ENCODE measurements at places on chromosomes 7 and 10. TPM values are rescaled to one million over a fixed set of nuclear protein-coding genes. Genes with fewer than 3 reads are reported as not detected.

Gene HGF
- 1.5 TPM for total RNA-seq

Gene NEUROG3
- not detected for total RNA-seq

GRCh38 chr7:131329176-131329570, 1.5 kb downstream of the MKLN1 start:
- no peak for DNase-seq

DNA sequence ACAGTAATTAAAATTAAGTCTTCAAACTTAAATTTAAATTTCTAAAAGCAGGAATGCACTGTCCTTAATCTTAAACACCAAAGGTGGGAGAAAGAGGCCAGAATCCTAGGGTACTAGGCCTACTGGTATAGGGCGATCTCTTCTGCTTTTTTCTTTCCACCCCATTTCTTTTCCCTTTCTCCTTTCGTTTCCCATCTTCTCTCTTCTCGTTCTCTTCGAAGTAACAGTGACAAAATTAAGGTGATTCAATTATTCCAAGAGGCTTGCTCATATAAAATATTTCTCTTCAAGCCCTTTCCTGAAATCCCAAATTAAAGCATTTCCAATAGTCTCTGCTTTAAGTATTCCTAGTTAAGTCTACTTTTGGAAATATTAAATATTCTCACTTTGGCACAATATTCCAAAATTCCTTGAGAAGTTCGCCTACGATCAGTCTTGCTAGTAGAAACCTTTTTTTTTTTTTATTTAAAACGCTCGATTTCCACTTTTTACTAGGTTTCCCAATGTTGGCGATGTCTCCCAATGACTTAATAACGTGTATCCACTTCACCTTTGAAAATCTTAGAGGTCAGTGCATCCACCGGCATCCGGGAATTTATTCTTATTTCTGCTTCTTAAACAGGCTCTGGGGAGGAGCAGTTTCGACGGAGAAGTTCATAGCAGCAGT, 765 bp upstream of the LCOR start:
- DNase-seq, result no peak

- DNase-seq, result no peak
Observed at GRCh38 chr7:123220396-123220795, 20.6 kb upstream of the SLC13A1 start.

DNA sequence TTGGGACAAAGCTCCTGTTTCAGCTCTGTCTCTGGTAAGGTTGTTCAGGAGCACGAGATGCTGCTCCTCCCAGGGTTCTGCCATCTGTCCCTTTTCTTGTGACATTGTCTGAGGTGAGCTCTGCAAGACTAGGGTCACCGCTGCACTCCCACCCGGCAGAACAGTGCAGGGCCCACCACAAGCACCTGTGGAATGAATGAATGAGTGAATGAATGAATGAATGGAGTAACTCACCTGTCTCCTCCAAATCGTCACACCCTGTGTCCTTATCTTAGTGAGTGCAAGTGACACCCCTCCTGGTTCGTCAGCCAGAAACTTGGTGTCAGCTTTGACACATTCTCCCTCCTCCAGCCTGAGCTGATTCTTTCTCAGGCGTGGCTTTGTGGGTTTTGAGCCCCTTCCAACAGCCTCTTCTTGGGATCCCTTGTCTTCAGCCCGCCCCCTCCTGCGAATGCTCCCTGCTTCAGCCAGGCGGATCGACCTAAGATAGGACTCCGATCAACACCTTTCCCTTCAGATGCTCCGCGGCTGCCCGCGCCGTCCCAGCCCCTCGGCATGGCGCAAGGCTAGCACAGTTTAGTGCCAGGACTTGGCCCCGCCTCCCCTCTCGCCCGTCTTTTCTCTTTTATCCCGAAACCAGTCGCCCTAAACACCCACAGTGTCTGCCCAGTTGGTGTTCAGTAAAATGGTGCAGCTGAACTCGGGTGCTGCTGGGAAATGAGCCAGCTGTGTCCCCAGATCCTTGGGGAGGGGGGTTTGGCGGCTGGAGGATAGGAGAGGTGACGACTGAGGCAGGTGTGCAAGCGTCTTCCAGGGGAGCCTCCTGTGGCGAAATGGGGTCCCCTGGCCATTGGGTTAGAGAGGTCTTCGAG, 89.3 kb downstream of the BEND7 start:
- DNase-seq, result peak; percentile 71

- no peak for DNase-seq
Observed at GRCh38 chr7:144019457-144019856, 19.3 kb downstream of the OR6B1 start.

GRCh38 chr7:29809533-29810155, 3.3 kb downstream of the WIPF3 start:
- DNase-seq, result no peak

- no peak for DNase-seq
Observed at GRCh38 chr7:78222001-78222751, 423.6 kb downstream of the PHTF2 start.

DNA sequence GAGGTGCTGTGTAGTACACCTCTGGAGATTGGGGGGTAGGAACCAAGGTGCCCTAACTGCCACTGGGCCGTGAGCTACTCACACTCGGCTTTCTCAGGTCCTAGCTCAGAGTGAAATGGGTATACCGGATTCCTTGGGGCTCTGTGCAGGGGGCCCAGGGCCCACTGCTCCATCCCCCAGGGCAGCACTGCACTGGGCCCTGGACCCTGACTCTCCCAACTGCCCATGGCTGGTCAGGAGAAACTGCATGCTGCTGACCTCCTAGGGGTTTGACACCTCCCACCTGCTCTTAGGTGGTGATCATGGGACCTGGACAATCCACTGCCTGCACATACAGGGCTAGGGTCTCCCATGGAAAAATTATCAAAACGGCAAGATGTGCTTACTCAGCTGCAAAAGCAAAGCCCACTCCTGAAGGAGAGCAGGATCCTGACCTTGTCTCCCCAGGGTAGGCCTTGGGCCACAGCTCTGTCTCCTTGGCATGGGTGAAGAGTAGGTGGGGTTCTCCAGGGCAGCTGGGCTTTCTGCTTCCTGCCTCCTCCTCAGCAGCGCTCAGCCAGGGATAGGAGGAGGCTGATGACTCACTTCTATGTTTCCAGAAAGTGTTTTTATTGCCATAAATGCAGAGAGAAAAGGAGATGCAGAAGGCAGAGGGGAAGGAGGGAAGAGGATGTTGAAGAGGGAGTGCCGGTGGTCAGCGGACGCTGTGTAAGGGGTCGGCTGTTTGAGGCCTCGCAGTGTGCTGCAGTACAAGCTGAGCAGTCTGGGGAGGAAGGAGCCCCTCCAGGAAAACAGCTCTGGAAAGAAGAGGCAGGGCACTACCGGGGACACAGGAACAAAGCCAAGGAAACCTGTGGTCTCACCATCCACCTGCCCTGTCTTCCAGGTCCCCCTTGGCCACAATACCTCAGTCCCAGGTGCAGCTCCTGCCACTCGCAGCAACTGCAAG, 107.8 kb downstream of the ARHGAP22 start:
- DNase-seq, result no peak

- no peak for DNase-seq
Observed at GRCh38 chr7:5613607-5614006, 167.9 kb downstream of the RNF216 start.

- DNase-seq, result no peak
Observed at GRCh38 chr10:78787125-78787524, 281.6 kb upstream of the ZMIZ1 start.

DNA sequence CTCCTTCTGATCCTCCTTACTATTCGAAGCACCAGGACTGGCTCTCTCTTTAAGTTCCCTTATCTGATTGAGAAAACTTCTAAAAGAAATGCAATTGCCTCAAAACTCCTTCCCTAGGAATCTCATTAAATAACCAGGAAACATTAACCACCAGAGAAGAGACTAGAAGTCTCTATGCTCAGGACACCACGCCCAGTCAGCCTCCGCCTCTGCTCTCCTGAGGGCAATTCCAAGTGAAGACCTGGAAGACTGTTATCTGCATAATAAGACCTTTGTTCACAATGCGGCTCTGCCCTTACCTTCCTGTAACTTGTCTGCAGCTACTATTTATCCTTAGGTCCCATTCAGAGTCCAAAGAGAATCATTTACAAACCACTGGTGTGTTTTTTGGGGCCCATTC, 78.8 kb downstream of the ELMO1 start:
- DNase-seq, result no peak

DNA sequence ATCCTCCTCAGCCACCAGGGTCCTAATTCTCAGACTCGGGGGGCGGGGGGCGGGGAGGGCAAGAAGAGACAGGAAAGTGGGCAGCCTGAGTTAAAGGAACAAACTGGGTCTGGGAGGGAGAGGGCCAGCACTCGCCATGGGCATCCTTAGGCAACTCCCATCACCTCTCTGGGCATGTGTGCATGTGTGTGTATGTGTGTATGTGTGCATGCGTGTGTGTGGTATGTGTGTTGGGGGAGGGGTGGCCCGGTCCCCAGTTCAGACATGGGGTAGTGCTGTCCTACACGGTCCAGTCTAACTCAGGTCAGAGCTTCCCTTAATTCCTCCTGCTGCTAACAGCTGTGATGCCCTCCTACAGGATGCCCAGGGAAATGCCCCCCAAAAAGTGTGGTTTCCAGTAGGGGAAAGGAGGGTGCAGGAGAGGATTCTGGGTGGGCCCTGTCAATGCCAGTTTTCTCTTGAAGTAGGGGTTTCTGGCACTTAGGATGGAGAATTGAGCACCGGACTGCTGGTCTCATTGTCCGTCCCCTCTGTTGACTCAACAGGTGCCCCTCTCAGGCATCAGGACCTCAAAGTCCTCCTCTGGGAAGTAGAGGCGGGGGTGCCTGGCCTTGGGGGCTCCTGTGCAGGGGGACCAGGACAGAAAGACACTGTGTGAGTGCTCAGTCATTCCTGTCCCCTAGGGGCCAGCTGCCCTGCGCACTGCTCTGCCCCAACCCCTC, 15.1 kb upstream of the ZMIZ1 start:
- peak; percentile 43 for DNase-seq

GRCh38 chr10:119398996-119399395, 143.5 kb downstream of the RGS10 start:
- DNase-seq, result no peak

- DNase-seq, result no peak
Observed at GRCh38 chr10:133474027-133474426, 20.3 kb downstream of the SCART1 start.

Data from pancreas (tissue), 10 donors.